ENCODE measurements at places on chromosomes 6 and 20. TPM values are rescaled to one million over a fixed set of nuclear protein-coding genes. Genes with fewer than 3 reads are reported as not detected.

The DDO gene
- 18.3 TPM for total RNA-seq

The SOX18 gene
- 50.7 TPM for total RNA-seq

The NOL4L gene
- 6.1 TPM for total RNA-seq

DNA sequence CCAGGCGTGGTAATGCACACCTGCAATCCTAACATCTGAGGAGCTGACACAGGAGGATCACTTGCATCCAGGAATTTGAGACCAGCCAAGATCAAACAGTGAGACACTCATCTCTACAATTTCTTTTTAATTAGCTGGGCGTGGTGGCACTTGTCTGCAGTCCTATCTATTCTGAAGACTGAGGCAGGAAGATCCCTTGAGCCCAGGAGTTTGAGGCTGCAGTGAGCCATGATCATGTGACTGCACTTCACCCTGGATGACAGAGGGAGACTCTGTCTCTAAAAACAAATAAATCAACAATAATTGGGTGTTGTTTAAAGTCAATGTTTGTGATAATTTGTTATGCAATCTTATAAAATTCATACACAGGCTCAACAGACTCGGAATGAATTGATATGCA lies 18.0 kb upstream of the HLA-A start:
- DNase-seq = no peak

Measured in heart left ventricle (tissue), 16 donors.